T-helper 1 cell (primary cell): ENCODE measurements at places on chromosomes 7 and 10.

DNA sequence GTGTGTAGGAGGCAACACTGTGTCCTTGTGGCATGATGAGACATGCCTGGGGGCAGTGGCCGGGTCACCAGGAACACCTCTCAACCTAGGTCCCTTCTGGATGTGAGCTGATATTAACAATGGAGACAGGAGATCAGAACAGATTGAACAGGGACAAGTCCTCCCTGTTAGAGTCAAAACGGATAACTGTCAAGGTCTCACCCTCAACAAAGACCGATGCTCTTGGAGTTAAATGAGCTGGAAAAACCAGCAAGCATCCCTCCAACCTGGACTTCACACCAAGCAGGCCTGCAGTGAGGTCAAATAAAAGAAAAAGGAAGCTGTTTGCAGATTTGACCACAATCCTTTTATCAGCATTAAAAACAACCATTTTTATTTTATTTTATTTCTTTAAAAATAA lies 49.0 kb downstream of the SLIT1 start:
- DNase-seq: no peak

DNA sequence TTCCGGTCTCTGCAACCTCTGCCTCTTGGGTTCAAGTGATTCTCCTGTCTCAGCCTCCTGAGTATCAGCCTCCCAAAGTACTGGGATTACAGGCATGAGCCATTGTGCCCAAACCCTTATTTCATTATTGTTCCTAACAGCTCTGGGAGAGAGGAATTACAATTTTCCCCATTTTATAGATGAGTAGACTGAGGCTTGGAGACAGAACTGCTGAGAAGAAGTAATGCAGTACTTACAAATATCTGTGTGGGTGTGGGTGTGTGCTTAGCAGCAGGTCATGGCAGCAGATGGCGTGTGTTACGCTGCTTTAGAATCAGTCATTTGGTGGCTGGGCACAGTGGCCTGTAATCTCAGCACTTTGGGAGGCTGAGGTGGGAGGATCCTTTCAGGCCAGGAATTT lies 7.4 kb downstream of the PRKRIP1 start:
- no peak for DNase-seq

DNA sequence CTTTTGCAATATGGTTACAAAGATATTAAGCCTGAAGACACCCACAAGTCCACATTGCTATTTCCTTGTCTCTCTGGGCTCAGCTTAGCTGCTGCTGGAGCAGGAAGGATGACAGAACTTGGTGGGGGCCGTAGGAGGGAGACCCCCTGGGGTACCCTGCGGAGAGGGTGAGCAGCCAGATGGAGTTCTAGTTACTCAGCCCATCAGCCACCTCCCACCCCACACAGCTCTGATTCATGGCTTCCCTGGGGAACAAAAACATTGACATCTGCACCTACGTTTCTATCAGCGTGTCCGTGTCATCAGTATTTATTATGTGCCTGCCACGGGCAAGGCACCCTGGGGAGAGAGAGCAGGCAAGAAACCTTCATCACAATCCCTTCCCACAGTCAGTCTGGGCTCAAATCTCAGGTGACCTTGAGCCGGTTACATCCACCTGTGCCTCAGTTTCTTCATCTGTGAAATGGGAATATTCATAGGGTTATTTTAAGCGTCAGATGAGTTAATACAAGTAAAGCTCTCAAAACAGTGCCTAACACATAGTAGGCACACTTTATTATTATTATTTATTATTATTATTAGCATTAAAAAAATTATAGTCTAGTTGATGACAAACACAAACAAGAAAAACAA lies 131.5 kb downstream of the C10orf105 start:
- no peak for DNase-seq

- no peak for DNase-seq
These were observed 34.8 kb upstream of the DMBT1 start for GRCh38 chr10:122525788-122526187.

DNA sequence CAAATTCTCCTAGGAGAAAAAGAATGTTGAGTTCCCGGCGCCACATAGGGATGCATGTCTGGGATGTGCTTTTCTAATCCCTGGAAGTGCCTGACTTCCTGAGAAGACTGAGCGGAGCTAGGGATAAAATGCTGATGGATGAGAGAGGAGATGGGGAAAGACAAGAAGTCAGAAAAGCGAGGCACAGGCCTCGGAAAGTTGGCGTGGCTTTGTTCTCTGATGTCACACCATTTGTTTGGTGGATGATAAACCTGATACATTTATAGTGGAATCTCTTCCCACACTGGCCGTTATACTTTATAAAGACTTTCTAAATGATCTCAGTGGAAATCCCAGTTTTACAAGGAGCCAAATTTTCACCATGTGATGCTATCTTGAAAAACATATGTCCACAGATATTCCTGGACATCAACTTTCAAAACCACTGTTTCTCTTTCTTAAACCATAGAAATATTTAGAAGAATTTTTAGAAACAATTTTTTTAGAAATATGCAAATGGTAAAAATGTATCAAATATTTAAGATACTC lies 188.8 kb upstream of the SVIL start:
- DNase-seq: no peak

DNA sequence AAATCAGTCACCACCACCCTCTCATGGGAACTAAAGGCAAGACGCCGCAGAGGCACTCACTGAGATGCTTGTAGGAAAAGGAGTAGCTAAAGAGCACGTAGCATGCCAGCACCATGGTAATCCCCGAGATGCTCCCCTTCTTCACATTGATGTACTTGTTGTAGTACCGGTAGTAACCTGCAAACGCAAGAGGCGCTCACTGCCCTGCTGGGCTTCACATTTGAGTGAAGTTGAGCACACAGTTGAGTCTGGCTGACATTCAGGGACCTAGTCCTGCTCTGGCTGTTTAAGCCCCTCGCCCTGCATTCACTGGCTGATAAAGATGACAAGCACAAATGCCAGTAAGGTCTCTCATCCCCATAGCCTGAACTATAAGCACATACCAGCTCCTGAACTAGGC lies 6.9 kb downstream of the ATP5MF start:
- no peak for DNase-seq

GRCh38 chr7:99398891-99399445 lies 9.4 kb downstream of the PDAP1 start:
- no peak for DNase-seq

- no peak for DNase-seq
These were observed 2.0 kb downstream of the CYP26C1 start for GRCh38 chr10:93062514-93063143.

- no peak for DNase-seq
These were observed 492.2 kb downstream of the CCSER2 start for GRCh38 chr10:84820596-84820995.

- no peak for DNase-seq
These were observed 502.0 kb upstream of the MKI67 start for GRCh38 chr10:128628252-128628651.

- no peak for DNase-seq
These were observed 150.0 kb upstream of the IGFBP3 start for GRCh38 chr7:46071076-46071475.

DNA sequence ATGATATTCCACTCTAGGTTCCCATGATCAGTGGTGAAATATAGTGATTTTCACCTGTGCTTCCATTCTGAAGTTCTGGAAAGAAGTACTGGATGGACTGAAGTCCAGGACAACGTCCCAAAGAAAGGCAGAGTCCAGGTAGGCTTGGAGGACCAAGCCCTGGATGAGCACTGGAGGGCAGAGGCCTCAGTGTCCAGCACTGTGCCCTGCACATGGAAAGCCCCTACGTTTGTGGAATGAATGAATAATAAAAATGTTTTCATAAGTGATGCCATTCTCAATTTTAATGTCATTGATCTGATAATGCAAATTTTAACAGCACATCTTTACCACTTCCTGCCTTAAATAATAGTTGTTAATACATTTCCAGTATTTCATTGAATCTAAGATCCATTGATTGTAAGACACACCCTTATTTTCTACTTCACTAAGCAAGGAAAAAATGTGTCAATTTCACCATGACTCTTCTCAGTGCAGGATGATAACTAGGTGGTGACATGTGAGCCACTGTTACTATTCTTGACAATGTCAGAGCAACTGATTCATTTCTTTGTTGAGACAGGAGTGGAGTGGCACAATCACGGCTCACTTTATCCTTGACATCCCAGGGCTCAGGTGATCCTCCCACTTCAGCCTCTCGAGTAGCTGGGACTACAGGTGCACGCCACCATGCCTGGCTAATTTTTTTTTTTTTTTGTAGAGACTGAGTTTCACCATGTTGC lies 35.2 kb downstream of the ZNF783 start:
- DNase-seq: no peak

- no peak for DNase-seq
These were observed 8.3 kb upstream of the LRRC4 start for GRCh38 chr7:128039544-128039953.

DNA sequence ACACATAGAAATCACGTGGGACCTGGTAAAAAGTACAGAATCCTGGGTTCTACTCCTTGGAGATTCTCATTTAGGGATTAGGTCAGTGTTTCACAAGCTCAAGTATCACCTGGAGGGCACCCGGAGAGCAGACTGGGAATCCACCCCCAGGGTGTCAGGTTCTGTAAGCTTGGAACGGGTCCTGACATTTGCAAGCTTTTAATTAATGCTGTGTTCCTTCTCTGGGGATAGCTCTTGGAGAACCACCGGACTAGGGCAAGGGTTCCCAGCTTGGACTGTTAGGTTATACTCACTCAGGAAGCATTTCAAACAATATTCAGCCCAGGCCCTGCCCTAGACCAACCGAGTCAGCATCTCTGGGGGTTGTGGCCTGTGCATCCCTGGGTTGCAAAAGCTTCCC lies 23.0 kb downstream of the TCF7L2 start:
- DNase-seq: no peak

DNA sequence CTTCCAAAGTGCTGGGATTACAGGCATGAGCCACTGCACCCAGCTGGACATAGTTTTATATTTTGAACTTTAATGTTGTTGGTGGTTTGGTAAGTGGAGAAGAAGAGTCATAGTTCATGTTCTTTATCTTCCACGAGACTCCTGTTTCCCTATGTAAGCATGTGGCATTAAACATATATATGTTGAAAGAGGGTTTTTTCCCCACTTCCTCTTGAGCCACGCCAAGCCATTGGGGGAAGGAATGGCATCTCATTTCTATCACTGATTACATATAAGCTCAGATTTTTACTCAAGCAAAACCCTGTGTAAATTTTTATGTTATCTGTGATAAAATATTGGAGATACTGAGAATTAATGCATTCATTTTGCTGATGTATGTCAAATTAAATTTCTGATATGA lies 300.4 kb downstream of the PHF14 start:
- no peak for DNase-seq

- DNase-seq: no peak
These were observed 16.9 kb upstream of the CDK14 start for GRCh38 chr7:90579181-90579688.

DNA sequence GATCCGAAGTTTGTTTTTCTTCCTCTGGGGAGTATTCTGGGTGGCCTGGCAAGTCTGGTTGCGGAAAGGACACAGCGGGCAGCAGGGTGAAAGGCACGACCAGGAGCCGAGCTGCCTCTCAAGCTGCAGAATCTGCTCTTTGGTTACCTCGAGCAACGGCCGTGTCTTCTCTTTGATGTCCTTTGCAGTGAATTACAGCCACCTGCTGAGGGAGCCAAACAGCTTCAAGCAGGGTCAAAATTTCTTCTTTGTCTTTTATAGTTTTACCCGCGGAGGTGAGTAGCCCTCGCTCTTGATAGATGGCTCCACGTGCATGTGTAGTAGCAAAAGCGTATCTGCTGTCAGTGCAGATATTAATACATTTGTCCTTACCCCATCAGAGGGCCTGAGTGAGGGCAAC lies 177.3 kb upstream of the MBL2 start:
- no peak for DNase-seq

GRCh38 chr7:120806669-120807068 lies 51.3 kb downstream of the TSPAN12 start:
- DNase-seq: no peak

DNA sequence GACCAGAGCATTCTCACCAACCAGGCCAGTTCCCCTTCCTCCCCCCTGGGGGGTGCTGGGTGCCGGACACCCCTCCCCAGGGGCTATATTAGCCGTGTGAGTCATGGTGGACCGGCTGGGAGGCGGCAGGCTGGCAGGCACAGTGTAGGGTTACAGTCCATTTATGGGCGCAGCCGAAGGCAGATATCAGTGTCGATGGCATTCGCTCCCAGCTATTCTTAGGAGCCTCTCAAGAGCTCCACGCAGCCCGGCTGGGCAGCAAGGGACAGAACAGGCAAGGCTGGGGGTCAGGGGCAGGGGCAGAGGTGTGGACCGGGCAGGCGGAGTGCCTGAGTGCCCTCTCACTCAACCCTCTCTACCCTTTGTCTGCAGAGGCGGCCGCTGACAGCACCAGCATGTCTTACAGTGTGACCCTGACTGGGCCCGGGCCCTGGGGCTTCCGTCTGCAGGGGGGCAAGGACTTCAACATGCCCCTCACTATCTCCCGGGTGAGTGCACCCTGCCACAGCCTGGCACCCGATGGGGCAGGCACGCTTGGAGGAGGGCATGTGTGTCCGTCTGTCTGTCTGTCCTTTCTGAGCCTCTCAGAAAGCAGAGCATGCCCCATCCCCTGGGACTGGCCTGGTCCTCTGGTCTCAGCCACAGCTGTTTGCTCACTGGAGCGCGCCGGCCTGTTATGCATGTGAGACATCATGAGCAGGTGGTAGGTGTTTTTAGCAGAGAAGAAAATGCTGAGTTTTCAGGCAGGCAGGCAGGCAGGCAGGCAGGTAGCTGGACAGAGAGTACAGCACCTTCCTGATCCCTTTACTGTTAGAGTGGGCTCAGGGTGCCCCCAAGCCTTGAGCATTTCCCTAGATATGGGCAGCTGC lies at the start of gene LDB3:
Gene LDB3, plus strand, starts transcription at position 215 of the 869 bp plus-strand sequence. Its CDS starts 181 bp downstream, at position 396.
- no peak for DNase-seq

DNA sequence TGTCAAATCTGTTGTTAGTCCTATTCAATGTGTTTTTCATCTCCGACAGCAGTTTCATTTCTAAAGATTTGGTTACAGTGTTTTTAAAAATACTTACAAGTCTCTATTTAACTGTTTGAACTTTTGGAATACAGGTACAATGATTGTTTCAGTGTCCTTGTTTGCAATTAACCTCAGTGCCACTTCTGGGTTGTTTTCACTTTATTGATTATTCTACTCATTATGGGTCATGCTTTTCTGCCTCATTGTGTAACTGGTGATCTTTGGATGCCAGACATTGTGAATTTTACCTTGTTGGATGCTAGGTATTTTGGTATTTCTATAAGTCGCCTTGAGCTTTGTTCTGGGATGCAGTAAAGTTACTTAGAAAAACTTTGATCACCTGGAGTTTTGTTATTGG lies 331.3 kb downstream of the AUTS2 start:
- DNase-seq: no peak

DNA sequence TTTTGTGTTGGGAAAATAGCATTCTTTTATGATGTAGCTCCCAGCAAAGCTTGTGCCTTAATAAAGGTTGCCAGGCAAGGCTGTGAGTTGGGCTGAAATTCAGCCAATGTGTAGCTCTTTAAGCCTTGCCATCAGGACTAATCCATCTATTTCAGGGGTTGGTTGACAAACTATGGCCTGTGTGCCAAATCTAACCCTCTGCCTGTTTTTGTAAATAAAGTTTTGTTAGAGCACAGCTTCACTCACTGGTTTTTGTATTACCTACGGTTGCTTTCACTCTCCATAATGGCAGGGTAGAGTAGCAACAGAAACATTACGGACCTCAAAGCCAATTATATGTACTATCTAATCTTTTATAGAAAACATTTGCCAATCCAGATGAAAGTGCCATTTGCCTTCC lies 638.1 kb upstream of the POT1 start:
- DNase-seq: no peak
